ENCODE measurements at places on chromosomes 4 and X.

DNA sequence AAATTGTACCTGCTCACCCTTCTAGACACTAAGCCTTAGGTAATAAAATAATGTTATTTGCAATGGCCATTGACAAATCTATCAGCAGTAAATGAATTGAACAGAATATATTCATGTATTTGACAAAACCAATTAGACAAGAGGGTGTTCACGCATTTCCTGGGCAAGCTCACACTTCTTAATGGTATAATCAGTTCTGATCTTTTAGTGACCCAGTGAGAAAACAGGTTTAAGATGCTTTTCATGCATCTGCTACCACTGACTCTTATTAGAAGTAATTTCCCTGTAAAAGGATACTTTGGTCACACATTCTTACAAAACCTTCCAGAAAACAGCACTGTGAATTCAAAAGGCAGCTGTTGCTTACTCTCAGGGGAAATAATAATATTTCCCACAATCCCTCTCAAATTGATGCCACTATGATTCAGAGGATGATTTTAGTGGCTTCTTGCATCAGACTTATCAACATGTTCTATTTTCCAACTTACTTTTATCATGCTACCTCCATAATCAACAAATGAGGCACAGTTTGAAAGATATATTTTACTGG is 313.9 kb upstream of the NWD2 start:
- peak; percentile 47 for DNase-seq

DNA sequence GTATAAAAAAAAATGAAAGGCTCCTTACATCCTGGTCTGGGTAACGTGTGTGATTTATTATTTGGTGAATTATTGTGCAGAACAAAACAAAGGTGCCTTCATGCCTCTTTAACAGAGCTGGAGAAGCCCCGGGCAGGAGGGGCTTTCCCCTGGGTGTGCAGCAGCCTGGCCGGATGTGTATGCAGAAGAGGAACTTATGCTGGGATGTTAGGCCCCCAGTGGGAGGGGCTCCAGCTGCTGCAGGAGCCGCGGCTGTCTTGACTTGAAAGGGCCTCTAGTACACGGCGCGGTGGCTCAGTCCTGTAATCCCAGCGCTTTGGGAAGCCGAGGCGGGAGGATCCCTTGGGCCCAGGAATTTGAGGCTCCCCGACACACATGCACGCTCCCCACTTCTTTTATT is 16.0 kb downstream of the CCNQ start:
- DNase-seq, result peak; percentile 79

DNA sequence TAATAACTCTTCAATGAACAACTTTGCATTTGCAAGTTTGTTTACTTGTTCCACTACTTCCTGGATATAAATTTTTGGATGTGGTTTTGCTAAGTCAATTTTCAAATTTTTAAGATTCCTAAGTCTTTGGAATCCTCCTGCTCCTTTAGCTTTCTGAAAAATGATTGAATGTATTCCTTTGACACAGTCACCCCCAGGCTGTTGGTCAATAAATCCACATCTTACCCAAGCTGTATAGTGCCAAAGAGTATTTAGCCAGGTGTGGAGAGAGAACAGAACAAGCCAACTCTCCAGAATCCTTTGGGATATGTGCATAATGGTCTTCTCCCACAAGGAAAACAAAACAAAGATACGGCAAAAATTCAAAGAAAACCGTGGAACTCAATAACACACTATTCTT is 56.9 kb upstream of the INTU start:
- peak; percentile 46 for DNase-seq

DNA sequence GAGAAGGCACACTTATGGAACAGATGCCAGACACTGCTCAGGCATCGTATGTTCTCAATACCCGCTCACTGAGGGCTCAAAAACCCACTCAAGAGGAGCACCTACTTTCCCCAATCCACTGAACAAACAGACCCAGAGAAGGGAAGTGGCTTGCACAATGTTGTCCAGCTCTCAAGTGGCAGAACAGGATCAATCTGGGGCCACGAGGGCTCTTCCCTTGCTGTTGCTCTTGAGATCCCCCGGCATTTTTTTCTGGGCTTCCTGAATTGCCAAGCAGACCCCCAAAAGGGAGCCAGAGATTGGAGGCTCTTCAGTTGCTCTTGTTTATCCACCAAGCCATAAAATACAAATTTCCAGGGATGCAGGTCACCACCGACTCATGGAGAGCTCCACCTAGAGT is 35.7 kb downstream of the IDS start:
- DNase-seq, result no peak

- DNase-seq, result no peak
Measured at GRCh38 chrX:9656871-9657270, 108.8 kb downstream of the GPR143 start.

- no peak for DNase-seq
Measured at GRCh38 chr4:38045289-38045988, 85.2 kb downstream of the PTTG2 start.

DNA sequence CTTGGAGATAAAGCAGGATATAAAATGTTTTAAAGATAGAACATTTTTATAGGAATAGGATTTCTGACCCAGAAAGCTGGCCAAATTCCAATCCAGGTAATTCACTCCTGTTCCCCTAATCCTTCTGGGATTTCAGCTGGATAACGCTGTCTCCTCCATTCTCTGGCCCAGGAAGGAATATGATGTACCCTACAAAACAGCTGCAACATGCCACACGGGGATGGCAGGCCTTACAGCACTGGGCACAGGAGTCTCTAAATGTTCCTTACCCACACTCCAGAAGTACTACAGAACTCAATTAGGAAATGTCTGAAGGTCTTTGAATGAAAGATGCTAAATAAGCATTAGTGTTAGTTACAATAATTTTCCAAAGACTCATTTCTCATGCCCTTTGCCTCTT is 15.8 kb downstream of the CAMK2D start:
- peak; percentile 39 for DNase-seq

DNA sequence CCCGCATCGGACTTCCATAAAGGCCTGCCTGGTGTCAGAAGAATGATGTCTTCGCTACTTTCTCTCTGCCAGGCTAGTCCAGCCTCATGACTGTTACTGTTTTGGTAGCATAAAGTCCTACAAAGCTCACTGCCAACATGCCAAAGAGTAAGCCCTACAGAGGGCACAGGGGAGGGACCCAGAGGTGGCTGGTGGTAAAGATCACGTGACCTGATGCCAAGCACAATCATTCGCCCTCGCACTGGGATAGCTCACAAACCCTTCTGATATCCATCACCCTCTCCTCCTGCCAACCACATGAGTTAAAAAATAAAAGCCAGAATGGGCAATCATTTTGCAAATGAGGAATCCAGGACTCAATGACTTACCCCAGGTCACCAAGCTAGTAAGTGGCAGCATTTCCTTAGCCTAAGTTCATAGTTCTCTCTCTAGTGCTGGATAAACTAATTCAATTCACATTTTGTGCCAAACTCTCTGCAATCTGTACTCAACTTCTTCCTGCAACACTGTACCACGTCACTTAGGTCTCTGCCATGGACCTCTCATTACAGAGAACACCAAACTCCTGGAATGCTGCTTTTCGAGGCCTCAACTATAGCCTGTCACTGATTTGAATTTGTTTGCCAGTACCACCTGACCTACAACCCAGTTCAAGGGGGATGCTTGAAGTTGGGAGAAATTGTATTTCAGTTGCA is 178.1 kb downstream of the SH3KBP1 start:
- DNase-seq, result no peak

GRCh38 chr4:147831551-147832171 is 99.8 kb downstream of the ARHGAP10 start:
- DNase-seq, result peak; percentile 90

GRCh38 chr4:53863158-53863557 is 201.2 kb downstream of the CHIC2 start:
- peak; percentile 97 for DNase-seq

DNA sequence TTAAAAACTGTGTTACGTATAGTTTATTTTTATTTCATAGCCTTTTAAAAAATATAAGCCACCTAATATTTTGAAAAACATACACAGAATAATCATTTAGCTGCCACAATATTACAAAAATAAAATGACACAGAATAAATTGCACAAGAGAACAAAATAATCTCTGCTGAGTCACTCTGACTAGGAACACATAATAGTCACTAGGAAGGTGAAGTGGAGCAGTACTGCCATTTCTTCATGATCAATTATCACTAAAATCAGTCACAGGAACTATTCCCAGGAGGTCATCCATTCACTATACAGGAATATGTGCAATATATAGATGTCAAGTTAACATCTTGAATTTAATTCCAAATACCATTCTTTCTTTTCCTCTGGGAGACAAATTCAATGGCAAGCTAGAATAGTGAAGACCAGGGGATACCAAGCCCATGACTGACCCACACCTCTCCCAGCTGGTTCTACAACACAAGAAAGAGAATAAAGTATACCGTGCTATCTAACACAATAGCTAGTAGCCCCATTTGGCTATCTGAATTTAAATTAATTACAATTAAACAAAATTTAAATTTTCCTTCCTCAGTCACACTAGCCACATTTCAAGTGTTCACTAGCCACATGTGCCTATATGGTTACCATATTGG is 5.9 kb downstream of the SMIM43 start:
- DNase-seq, result no peak

All from muscle of leg (tissue), 16 donors.